Stimulated activated naive CD8-positive, alpha-beta T cell treated with anti-CD3 and anti-CD28 coated beads, Interleukin-15, amount 100 ng/mL, for 72 hours (primary cell): ENCODE measurements at places on chromosomes 6 and 20.

DNA sequence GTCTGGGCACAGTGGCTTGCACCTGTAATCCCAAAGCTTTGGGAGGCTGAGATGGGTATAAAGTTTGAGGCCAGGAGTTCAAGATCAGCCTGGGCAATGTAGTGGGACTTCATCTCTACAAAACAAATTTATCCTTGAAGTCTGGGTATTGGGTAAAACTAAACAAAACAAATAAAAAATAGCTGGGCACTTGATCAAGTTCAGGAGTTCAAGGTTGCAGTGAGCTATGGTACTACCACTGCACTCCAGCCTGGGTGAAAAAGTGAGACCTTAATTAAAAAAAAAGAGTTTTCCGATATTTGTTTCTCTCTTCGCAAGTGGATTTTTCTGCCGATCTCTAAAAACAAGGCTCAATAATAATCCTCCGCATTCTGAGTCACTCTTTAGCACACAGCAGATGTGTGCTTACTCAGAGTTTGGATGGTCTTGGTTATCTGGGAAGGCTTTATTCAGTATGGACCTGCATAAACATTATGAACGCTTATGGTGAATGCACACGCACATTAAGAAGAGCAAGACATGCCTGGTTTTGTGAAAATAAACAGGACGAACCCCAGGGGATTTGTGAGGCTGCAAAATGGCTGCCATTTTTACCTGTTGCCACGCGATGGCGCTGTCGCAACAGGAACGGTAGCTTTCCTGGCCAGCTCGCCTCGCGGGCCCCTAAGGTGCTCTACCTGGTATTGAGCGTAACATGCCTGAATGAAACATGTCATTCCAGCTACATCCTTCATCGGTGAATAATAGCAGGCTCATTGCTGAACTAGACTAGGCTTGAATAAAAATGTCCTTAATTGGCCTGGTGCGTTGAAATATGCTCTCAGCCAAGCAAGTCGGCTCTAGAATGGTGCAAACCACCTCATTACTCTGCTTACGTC is 6.0 kb downstream of the OPN5 start:
- DNase-seq = peak; percentile 44

GRCh38 chr6:152474354-152474753 is 162.8 kb downstream of the SYNE1 start:
- no peak for DNase-seq

DNA sequence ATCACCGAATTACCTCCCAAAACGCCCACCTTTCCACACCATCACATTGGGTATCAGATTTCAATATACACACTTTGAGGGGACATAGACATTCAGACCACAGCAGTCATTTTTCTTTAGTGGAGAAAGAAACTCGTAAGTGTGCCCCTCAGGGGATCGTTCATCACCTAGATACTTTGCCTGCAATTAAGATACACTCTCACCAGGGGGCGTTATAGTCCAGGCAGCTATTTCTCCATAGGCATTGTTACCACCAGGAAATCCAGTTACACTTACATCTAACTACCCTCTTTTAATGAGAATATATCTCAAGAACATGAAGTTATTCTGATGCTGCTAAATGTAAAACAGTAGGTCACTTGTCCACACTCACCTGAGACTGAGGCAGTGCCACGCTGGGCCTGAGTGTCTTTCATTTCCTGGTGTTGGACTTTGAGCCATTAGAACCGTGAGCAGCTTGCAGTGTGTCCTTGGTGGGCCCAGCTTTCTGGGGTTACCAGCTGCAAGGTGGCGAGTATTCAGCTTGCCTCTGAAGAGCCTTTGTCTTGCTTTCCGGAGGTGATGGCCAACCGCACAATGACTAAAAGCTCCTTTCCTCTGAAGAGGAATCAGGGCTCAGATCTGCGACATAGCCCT is 35.1 kb upstream of the UNC93A start:
- no peak for DNase-seq

DNA sequence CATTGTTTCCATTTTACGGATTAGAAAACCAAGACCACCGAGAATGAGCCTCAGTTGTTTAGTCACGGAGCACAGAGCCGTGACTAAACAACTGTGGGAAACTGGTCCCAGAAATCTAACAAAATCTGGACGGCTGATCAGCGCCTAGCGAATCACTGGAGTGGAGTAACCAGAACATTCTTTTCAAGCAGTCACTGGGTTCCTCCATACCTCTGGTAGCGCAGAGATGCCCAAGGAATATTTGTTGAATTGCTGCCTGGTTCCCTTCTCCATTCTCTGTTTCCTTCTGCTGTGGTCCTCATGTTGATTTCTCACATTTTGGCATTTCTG is 62.0 kb downstream of the GPX5 start:
- DNase-seq = no peak

GRCh38 chr6:156794546-156795354 is 17.6 kb downstream of the ARID1B start:
- DNase-seq = no peak

DNA sequence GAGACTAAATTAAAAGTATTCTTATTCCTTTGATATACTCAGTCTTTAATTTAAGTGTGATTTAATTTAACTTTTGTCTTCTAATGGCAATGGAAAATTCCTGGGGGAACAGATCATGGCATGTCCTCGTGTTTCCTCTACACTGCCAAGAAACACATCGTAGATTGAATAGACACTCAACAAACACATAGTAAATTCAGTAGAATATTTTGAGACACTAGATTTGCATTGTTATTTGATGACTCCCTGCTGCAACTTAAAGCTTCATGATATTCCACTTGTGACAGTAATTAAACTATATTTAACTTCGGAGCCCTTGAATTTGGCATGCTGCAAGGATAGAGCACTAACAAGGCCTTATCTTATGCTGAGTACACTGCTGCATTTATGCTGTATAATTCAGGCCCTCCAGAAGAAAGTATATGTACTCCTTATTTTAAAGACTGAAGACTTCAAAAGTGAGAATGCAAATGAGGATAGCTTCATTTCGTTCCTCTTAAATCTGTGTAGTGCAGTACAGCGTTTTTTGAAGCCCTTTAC is 84.3 kb downstream of the GRM1 start:
- DNase-seq = no peak

GRCh38 chr6:99790679-99791078 is 184.0 kb downstream of the PRDM13 start:
- DNase-seq = no peak

DNA sequence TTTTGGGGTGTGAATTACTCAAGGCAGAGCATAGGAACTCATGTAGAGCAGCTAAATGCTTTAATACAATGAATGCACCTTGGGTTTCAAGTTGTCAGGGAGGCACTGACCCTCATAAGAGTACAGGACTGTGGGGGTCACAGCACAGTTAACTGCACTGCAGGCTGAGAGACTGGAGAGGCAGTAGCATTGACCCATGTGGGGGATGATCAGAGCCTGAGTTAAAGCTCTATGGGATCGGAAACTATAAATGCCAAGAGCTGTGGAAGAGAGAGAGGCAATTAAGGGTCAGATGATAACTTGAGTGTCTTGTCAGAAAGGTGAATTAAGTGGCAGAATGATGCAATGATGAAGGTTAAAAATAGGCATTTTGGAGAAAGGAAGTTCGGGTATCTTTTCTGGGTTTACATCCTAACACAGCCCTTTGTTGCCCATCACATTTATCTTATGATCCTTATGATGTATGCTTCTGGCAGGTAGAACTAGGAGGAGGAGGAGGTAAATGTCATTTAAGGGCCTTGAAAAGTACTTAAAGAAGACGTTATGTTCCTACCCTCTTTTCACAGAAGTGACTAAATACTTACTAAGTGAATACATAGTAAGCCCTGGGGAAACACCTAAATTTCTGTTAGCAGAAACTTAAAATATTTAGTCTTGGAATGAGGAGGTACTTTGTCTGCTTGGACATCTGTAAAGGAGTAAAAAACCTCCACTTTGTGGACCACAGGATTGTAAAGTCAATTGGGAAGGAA is 24.2 kb downstream of the LRRC1 start:
- DNase-seq = no peak

DNA sequence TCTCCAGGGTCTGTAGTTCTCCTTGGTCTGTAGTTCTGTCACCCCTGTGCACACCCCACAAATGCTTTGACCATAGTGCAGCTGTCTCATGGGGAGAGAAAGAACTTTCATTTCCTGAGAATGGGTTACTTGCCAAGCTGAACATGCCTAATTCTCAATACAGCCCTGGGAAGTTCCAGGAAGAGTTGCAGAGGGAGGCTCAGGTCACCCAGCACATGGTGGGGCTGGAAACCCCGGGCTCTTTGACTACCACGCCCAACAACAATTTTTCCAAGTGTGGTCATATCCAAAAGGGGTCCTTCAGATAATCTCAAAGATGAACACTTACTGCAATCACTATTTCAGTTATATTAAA is 2.2 kb upstream of the PTPRA start:
- no peak for DNase-seq

DNA sequence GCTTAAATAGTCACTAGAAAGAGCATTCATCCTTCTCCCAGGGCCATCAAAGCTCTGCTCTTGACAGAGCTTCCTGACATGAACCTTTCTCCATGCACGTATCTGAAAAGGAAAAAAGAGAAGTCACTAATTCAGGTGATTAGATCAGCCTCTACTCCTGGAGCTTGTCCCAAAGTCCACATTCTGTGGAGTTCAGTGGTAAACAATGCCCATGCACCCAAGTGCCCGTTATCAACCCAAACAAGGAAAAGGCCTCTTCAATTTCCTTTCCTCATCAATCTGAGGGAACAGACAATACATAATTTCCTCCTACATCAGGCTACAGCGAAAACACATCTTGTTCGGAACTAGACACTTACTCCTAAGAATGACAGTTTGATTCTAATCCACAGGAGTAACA is 129.2 kb upstream of the PCSK2 start:
- DNase-seq = no peak

DNA sequence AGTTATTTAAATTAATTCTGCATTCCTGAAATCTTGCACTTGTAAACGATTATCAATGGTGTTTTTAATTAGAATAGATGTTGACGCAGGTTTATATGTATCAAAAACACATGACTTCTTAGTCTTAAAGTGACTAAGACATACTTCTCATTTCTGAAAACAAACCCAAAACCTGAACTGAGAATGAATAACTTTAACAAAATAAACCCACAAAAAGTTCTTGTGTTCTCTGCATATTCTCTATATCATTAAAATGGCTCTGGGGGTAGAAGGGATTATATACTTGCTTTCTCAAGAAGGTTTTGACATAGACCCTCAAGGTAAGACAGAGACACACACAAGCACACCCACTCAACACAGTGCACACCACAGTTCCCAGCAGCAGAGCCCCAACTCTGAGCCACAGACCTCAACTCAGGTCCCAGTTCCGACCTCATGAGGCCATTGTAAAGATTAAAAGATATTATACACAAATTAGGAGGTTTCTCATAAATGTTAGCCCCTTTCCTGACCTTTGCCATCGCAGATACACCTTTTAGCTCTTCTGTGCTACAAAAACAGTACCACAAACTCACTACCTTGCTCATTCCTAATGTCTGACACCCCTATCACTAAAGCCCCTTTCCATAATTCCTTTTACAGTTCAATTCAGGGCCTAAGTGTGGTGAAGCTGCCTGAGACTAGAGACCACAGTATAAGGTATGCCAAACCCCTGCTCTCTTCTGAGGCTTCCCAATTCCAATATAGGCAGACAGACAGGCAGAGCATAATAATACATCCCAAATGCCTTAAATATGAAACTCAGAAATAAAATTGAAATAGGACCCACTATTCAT is 267.8 kb downstream of the PTPRK start:
- DNase-seq = peak; percentile 43

DNA sequence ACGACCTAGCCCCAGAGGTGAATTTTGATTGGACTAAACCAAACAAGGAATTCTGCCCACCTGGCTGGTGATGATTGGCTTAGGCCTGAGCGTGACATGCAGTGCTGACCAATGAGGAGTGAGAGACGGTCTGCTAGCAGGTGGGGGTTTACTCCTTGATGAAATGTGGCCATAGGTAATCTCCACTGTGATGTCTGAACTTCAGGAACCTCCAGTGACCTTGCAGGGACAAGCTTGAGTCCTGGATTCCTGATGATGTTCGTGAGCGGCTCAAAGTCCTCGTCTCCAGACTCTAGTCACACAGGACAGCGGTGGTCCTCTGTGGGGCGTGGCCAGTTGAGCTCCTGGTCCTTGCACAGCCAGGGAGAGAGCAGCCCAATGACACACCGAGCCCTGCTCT is 8.4 kb downstream of the VSX1 start:
- DNase-seq = no peak

DNA sequence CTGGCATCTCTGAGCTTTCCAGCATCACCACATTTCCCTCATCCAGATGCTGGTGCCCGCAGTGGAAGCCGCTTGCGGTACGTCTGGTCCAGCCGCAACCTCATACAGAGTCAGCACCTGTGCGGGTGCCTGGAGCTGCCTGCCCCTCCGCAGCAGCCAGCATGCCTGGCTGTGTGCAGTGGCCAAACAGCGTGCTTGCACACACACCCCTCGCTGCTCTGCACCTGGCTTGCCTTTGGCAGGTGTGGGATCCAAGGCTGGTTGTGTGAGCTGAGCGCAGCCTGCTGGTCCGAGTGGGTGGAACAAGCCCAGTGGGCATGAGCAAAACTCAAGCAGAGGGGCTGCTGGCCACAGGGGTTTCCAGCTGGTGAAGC is 3.1 kb upstream of the HINT3 start:
- DNase-seq = no peak

DNA sequence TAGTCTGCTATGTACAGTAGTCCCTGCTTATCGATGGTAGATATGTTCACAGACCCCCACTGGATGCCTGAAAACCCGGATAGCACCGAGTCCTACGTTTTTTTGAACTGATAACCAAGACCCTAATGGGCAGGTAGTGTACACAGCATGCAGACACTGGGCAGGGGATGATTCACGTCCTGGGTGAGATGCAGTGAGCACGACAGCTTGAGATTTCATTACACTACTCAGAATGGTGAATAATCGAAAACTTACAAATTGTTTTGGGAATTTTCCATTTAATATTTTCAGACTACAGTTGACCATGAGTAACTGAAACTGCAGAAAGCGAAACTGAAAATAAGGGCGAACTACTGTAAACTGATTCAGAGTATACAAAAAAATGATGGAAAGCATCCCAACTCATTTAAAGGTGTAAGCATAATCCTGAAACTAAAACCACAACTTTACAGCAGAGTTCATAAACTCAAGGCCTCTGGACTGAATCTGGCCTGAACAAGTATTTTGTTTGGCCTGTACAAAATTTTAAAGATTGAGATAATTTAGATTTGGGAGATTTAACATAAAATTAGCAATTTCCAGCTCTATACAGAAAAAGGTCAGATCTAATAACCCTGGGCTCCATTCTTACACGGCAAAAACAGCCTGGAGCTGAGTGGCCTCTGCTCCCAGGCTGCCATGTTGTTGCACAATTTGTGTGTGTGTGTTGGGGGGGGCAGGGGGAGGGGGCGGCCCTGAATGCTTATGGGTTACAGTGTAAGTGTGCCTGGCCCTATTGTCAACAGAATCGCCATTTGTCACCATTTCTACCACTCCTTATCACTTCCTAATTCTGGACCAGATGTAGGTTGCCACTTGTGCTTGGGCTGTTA is 34.9 kb downstream of the RNF24 start:
- peak; percentile 46 for DNase-seq

- DNase-seq = no peak
Observed at GRCh38 chr20:37726971-37727956, 33.4 kb downstream of the CTNNBL1 start.
